Adipocyte (in vitro differentiated cells): ENCODE measurements at places on chromosomes 4 and X.

DNA sequence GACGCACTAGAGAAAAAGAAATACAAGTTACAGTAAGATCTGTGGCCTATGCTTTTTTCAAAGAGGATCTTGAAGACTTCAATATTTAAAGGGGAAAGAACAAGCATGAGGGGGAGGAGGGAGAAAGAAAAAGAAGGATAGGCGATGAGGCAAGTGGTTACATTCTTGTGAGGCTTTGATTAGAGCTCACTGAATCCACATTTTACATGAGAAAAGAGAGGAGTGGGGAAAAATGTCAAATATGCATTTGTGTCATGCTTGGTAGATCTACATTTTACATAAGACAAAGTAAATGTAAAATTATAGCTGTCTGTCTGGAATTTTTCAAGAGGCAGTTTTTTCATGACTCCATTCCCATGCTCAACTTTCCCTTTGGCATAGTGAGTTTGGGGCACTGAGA lies 965.9 kb downstream of the FSTL5 start:
- DNase-seq = no peak

DNA sequence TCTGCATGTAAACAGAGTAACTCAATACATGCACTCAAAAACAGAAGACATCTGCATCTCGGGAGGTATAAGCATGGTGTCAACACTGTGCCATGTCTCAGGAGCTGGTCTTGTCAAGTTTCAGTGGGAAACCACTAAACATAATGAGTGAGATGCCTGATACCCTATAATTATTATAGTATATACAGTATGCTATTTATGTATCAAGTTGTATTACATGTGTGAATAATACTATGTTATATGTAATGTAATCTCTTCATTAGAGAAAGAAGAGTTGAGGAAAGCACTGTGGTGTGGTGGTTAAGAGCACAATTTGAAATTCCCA lies 2.5 kb downstream of the PPBP start:
- DNase-seq = no peak

GRCh38 chr4:2266181-2266580 lies 4.3 kb upstream of the MXD4 start:
- peak; percentile 44 for DNase-seq

DNA sequence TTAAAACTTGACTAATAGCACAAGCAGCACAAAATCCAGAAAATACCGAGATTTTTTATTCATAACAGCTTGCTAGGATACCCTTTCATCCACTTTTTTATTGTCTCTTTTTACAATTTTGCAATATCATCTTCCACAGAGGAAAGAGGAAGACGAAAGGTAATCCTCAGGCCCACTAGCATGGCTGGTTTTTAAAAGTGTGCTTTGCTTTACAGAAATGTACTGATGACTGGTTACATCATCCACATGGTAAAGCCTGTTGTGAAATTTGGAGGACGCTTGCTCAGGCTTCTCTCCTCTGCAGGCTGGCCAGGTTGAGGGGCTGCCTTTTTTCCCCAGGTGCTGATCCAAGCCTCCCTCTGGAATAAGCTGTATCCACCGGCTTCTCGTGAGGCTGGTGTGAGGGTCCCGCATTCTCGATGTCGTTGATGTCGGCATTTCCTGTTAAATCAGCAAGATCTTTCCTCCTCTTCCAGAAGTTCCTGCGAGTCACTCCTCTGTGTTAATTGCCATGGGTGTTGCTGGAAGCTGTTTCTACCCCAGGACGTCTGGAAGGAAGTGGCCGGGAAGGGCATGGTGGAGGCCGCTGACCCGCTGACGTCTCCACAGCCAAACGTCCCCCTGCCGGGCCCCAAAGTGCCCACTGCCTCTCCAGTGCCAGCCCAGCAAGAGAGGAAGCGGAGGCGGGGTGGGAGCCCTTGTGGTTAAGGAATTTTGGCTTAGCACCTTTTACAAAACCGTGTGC lies 5.8 kb upstream of the DGKQ start:
- peak; percentile 80 for DNase-seq

- DNase-seq = peak; percentile 83
Observed at GRCh38 chr4:145061318-145061920, 36.6 kb downstream of the ANAPC10 start.

GRCh38 chr4:27308379-27308778 lies 447.7 kb downstream of the STIM2 start:
- DNase-seq = no peak

DNA sequence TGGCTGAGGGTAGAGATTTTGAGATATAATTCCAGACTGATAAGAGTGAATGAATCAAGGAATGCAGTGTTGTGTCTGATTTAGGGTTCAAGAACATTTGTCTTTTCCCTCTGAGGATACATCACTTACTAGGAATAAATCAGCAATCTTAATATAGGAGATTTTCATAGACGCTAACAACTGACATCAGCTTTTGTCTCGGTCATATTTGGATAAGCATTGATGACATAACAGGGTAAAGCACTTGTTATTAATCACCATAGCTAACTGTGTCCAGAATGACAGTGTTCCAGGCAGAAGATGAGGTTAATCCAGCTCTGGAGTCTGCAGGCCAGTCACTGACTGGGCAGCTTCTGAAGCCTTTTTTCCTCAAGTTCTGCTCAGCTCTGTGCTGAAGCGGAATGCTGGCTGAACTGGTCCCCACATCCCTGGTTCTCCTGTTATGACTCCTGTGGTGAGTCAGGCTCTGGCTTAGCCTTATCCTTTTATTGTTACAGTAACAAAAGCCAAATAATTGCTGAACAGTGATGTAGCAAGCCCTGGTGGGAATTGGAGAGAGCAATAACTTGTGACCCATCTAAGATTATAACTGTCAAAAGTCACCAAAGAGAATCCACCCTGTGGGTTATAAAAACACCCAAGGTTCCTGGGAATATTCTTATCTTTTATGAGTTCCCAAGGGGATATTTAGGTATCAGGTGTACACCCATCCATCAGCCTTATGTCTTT lies 41.8 kb downstream of the FNIP2 start:
- DNase-seq = peak; percentile 91

- DNase-seq = peak; percentile 24
Observed at GRCh38 chr4:133775881-133776280, 425.7 kb downstream of the PABPC4L start.

- DNase-seq = no peak
Observed at GRCh38 chr4:110085131-110085530, 113.3 kb downstream of the ELOVL6 start.

DNA sequence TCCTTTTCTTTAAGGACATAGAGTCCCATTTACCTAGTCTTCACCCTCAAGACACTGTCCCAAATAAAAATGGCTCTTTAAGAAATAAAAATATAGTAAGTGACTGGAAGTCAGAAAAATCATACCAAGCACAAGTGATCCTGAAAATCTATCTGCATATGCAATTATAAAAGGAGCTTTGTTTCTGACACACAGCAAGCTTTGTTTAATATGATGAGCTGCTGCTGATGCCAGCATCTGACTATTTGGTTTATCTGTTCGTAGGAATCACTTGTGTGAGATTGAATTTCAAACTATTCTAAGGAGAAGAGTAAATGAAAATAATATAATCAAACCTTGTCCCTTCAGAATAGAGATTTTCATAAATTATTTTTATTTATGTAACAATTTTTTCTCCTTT lies 332.4 kb downstream of the PCDH7 start:
- DNase-seq = no peak

GRCh38 chr4:128913228-128913627 lies 103.7 kb downstream of the JADE1 start:
- DNase-seq = no peak

DNA sequence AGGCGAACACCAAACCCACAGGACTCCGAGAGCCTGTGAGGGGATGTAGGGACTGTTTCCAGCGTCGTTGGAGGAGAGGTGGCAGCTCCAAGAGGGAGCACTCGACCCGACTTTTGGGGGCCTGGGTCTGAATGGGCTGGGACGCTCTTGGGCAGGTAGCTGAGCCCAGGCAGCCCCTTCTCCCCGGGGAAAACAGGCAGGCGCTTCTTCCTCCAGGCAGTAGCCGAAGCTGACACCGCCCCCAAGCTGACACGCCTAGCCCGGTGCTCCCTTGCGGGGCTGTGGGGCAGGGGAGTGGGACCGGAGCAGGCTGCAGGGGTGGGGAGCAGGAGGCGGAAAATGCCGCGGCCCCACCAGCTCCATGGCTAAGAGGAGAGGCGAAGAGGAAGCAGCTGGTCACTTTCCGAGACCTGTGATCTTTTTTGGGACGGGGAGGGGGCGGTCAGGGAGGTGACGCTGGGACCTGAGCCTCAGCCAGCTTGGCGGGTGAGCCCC lies 4.2 kb downstream of the NKX1-1 start:
- DNase-seq = no peak

- DNase-seq = peak; percentile 75
Observed at GRCh38 chr4:143085224-143085623, 99.5 kb upstream of the USP38 start.

- no peak for DNase-seq
Observed at GRCh38 chr4:153521999-153522801, 56.0 kb downstream of the TMEM131L start.

DNA sequence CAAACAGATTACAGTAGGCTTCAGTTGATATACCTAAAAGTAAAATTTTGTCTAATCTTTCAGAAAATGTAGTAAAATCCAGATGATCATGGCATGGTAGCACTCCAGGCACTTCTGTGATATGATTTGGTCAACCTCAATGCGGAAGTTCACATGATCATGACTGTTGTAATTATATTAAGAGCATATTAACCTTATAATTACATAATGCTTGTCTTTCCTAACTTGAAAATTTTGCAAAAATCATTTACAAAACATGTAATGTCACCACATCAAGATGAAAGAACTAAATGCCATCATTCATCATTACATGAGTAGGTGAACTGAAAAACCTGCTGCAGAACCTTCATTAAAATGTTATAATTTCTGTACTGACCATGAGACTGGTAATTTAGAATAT lies 88.1 kb downstream of the MBNL3 start:
- no peak for DNase-seq

GRCh38 chr4:40837094-40837870 lies 87.5 kb downstream of the NSUN7 start:
- no peak for DNase-seq

- DNase-seq = no peak
Observed at GRCh38 chr4:128456171-128456570, 168.6 kb upstream of the PGRMC2 start.

- DNase-seq = no peak
Observed at GRCh38 chr4:1298461-1298860, 8.8 kb downstream of the MAEA start.

DNA sequence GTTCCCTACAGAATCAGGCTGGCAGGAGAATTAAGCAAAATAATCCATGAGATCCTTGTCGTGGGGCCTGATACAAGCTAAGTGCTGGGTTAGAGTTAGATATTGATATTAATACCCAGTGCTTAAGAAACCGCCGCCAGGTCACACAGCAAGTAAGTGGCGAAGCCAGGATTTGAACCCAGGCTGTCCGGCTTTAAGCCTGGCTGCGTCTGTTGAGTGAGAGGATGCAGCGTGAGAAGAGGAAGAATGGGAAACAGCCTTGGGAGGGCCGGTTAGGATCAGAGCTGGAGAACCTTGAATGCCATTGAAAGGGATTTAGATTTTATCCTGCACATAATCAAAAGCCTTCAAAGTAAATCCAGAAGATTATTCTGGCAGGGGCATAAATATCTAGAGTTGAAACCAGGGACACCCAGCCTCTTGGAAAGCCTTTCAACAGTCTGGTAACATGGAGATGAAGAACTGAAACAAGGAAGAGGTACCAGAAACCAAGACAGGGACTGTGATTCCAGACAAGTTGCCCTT lies 64.8 kb upstream of the HELT start:
- no peak for DNase-seq

DNA sequence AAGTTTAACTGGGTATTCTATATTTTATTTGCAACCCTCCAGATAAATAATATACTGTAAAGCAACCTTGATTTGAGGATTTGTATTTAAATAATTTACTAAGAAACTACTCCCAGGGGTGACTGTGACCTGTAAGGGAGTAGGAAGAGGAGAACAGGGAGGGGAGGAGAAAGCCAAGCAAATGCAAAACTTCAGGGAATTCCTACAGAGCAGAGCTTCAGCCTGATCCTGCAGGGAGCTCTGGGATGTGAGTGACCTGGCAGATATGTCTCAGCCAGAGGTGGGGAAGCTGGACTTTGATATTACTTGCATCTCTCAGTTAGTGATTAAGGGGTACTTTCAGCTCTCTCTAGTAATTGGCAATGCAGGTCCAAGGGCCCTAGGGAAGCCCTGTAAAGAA lies 302.0 kb downstream of the FRMPD4 start:
- DNase-seq = no peak

GRCh38 chr4:6360385-6360784 lies 90.7 kb downstream of the WFS1 start:
- DNase-seq = no peak

DNA sequence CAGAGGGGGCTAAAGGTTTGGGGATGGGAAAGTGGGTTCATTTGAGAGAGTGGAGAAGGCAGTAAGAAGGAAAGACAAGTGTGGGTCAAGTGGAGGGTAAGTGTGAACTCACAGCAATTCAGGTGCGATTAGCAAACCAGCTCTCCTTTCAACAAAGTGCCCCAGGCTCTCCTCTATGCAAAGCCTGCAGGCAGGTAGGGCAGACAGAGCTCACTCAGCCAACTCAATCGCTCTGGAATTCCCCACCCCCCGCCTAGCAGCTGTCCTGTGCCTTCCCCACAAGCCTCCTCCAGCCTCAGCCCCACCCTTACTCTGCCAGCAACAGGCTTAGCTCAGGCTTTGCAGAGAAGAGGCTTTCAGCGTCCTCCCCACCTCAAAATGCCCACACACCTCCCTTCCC lies 14.8 kb upstream of the MAMLD1 start:
- no peak for DNase-seq

DNA sequence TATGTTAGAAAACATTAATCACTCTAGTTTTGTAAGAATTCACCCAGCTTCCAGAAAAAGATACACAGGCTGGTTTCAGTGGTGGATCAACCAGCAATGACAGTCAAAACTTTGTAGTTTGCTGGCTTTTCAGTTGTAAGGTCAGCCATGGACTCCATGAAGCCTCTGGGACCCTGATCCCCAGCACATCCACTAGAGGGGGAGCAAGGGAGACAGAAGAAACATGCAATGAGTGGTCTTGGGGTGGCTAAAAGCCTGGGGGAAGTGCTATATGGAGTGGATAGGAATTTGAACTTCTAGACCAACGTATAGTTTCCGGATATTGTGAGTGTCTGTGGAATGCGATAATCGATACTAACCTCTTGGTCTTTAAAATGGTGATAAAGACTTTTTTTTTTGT lies 72.7 kb downstream of the AFF2 start:
- DNase-seq = no peak

DNA sequence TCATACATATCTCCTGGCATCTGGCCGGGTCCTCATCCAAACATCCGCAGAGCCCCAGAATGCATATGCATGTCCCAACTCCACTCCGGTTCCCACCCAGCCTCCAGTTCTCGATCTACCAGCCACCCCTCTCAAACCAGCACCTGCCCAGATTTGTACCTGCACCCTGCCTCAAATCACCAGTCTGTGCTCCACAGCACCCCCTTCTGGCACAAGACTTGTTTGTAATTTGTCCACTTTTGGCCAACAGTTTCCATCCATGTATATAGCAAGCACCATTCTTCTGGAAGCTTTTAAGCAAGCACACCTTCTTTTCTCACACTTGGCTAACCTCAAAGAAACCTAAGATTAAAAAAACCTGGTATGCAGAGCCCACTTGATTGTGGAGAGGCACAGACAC lies 644.1 kb downstream of the MID1IP1 start:
- DNase-seq = no peak
